HTR-8/SVneo (cell line): ENCODE measurements at places on chromosomes 7 and 10.

- no peak for DNase-seq
These were observed 3.4 kb downstream of the KCNIP2 start for GRCh38 chr10:101840102-101840684.

GRCh38 chr7:140881507-140882228 is 43.1 kb downstream of the BRAF start:
- no peak for DNase-seq

DNA sequence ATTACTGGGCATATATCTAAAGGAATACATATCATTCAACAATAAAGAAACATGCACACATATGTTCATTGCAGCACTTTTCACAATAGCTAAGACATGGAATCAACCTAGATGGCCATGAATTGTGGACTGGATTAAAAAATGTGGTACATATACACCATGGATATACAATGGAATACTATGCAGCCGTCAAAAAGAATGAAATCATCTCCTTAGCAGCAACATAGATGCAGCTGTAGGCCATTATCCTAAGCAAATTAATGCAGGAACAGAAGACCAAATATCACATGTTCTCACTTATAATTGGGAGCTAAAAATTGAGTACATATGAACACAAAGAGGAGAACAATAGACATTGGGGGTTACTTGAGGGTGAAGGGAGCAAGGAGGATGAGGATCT is 175.6 kb downstream of the POLR1F start:
- DNase-seq, result no peak

- DNase-seq, result no peak
These were observed 92.8 kb downstream of the EPDR1 start for GRCh38 chr7:38013246-38013645.

DNA sequence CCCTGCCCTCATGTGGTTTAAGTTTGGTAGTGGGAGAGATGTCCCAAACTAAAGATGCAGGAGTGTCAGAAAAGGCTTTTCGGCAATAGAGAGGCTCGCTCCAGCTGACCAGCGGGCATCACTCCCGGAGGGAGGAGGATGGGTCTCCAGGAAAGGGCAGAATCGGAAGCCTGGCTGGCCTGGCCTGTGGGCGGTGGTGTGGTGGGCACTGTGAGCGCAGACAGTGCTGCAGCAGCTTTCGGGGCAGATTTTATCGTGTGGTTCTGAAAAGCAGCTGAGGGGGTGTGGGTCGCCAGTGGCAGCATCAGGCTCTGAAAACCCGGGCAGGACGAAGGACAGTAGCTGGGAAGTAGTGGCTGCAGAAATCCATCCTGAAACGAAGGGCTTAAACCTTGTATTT is 12.8 kb downstream of the BNIP3 start:
- no peak for DNase-seq

DNA sequence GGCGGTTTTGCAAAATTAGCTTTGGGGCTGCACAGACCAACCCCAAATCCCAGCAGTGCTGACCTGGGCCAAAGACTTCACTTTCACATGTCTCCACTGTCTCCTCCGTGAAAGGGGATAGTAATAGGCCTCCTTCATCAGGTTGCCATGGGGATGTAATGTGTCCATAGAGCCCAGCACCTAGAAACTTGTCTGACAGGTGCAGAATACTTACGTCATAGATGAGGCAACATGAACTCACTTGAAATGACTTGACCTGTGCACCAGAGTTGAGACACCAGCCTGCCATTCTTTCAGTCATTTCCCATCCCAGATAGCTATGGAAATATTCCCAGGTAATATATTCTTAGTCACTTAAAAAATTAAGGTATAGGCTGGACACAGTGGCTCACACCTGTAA is 94.2 kb downstream of the INSYN2A start:
- no peak for DNase-seq

DNA sequence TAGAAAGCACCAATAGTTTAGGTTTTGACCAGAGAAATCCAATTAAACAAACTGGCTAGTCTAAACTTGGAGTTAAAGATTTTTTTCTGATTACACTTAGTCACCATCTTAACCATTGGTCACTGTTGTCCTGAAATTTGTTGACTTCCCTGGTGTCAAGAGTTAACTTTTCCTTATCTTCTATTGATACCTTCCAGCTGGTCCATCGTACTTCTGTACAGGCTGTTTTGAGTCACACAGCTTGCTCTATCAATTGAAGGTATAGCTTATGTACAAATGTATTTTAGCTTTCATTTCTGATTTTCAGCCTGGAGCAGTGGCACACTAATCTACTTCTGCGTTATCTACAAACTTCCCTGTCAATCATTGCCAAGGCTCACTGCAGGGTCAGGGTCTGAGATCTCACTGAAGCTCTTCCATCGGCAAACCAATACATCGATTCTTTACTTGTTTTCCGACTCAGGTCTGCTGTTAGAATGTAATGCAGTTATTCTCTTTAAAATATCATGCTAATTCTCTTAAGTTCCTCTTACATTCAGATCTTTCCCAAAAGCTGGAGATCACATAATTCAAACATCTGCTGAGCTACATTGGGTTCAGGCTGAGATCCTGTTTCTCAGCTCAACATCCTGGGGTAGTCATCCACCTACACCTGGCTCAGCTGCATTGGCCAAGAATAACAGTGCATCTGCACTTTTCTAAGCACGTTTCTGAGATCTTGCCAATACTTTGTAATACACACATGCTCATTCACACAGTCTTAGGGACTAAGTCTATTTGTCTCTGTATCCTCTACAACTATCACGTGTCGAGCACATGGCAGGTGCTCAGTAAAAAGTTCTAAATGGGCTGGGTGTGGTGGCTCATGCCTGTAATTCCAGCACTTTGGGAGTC is 11.3 kb downstream of the MRPS33 start:
- no peak for DNase-seq

- DNase-seq, result peak; percentile 21
These were observed 100.8 kb downstream of the C10orf90 start for GRCh38 chr10:126569513-126570244.

DNA sequence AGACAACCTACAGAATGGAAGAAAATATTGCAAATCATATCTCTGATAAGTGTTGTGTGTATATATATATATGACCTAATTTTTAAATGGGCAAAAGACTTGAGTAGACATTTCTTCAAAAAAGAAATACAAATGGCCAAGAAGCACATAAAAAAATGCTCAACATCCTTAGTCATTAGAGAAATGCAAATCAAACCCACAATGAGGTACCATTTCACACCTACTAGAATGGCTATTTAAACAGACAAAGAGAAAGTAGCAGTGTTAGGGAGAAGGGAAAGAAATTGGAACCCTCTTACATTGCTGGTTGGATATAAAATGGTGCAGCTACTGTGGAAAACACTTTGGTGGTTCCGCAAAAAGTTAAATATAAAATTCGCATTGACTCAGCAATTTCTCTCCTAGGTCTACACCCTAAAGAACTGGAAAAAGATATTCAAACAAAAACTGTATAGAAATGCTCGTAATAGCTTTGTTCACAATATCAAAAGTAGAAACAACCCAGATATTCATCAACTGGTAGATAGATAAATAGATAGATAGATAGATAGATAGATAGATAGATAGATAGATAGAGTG is 16.3 kb downstream of the ACSL5 start:
- DNase-seq, result no peak

GRCh38 chr7:46707973-46708372 is 786.9 kb upstream of the IGFBP3 start:
- DNase-seq, result no peak

- DNase-seq, result no peak
These were observed 645.0 kb upstream of the GALNT17 start for GRCh38 chr7:70486977-70487376.

DNA sequence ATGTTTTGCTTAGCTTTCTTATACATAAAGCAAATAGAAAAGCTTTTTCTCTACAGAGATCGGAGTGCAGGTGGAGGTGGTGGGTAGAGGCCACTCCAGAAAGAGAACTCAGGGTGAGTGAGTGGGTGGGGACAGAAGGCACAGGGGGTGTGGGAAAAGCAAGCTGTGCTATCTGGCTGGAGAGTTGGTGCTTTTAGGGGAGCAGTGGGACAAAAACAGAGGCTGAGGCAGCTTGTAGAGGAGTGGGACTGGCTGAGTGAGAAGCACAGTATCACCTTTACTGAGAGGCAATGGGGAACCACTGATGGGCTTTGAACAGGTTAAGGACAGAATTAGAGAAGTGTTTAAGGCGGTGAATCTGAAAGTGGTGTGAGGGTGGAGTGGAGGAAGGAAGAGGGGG is 275.3 kb downstream of the TCF7L2 start:
- DNase-seq, result no peak
